ENCODE measurements at places on chromosomes 13 and 19. TPM values are rescaled to one million over a fixed set of nuclear protein-coding genes. Genes with fewer than 3 reads are reported as not detected.

LINGO3 gene
- total RNA-seq, result not detected

C13orf42 gene
- not detected for total RNA-seq

OR7D2 gene
- total RNA-seq, result not detected

CPB2 gene
- not detected for total RNA-seq

DACT3 gene
- 0.19 TPM for total RNA-seq

NLRP4 gene
- not detected for total RNA-seq

LIM2 gene
- total RNA-seq, result not detected

ZNF700 gene
- 5.7 TPM for total RNA-seq

ZNF729 gene
- not detected for total RNA-seq

FUT3 gene
- total RNA-seq, result not detected

CGB7 gene
- total RNA-seq, result 0.09 TPM

ATP4A gene
- not detected for total RNA-seq
